Stimulated activated CD4-positive, alpha-beta T cell treated with anti-CD3 and anti-CD28 coated beads, Interleukin-4, amount 100 ng/mL, for 4 hours (primary cell): ENCODE measurements at places on chromosomes 3 and 15.

GRCh38 chr3:1955170-1955569, 143.5 kb upstream of the CNTN4 start:
- no peak for DNase-seq

- no peak for DNase-seq
Measured at GRCh38 chr3:83033133-83033532, 1271.7 kb upstream of the GBE1 start.

DNA sequence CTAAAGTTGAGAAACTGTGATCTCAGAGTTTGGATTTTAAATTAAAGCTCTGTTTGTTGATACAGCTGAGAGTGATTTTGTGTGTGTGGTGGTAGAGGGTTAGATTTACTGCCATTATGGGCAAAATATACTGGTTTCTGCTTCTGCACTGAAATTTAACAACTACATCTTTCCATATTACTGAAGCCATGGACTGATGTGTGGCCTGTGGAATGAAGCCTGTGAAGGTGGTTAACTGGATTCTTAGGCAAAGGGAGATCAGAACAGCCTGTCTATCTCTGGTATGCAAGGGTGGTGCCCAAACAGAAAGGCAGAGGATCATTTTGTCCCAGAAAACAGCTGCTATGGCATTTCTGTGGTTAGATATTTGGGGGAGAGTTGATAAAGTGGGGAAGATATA, 297.3 kb upstream of the THBS1 start:
- no peak for DNase-seq

- no peak for DNase-seq
Measured at GRCh38 chr3:45088543-45089358, 57.4 kb downstream of the CDCP1 start.

- DNase-seq, result no peak
Measured at GRCh38 chr3:50665081-50665840, 9.5 kb upstream of the DOCK3 start.

DNA sequence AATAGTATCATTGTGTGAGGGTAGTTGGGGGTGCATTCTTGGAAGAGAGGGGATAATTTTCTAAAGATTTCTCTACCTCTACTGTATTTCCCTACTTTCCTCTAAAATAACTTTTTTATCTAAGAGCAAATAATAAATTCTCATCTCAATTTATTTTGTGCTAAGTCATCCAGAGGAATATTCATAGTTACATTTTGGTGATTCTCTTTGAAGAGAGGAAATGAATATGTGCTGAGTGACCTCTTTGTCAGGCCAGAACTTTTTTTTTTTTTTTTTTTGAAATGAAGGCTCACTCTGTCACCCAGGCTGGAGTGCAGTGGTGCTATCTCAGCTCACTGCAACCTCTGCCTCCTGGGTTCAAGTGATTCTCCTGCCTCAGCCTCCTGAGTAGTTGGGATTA, 15.1 kb upstream of the CCDC80 start:
- no peak for DNase-seq

DNA sequence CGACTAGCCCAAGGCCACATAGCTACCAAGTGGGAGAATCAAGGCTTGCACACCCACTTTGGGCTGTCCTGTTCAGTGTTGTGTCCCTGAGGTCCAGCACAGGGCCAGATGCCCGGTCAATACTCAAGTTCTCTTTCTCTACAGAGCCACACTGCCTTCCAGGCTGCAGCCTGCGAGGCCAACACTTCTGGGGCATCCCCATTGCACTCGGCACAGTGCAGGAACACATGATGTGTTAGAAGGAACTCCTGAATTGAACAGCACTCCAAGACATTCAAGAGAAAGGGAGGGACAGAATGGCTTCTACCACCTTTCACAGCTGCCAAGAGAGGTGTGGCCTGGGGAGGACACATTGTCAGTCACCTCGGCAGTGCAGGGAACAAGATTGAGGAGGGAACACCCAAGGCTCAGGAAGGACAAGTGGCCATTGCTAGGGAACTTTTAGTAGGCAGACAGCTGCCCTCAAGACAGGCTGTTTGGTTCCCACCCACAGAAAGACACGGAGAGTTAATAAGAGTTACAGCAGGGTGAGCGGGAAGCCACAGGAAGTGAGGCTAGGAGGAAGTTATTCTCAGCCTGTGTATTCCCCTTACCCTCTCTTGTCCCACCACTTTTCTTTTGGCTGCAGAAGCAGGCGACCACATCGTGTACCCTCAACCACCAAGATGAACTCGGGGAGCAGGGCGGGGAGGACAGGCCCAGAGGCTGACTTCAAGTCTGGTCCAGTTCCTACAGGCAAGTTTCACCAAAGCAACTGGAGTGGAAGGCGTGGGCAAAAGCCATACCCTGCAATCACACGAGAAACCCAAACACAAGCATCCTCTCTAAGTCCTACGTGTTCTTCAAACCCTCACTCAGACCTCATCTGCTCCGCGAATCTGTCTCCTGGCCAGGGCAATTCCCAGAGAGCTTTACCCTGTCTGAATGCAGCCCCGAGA, 69.4 kb downstream of the SRGAP3 start:
- no peak for DNase-seq

GRCh38 chr15:60917461-60918145, 311.5 kb downstream of the RORA start:
- no peak for DNase-seq

DNA sequence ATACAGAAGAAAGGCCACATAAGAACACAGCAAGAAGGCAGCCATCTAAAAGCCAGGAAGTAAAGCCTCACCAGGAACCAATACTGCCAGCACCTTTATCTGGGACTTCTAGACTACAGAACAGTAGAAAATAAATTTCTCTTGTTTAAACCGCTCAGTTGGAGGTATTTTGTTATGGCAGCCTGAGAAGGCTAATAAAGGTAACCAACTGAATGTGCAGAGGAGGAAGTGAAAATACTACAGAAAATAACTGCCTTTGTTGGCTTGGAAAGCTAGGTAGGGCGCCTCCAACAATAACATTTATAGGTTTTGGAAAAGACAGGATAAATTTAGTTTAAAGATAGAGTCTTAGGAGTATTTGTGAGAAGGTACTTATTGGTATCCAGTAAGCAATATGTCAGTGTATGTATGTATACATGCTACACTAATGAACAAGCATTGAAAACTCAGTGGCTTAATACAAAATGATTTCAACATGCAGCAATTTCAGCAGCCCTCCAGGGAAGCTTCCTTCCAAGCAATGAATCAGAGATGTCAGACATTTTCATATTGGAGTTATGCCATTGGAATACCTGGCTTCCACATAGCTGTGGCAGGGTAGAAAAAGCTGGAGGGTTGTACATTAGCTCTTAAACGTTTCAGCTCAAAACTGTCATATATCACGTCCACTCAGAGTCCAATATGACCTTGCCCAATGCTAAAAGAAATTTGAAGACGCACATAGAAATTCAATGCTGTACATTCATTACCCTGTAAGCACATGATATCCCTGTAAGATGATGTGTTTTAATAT, 48.9 kb downstream of the ZBBX start:
- no peak for DNase-seq
